ENCODE measurements at places on chromosomes 2 and 18.

DNA sequence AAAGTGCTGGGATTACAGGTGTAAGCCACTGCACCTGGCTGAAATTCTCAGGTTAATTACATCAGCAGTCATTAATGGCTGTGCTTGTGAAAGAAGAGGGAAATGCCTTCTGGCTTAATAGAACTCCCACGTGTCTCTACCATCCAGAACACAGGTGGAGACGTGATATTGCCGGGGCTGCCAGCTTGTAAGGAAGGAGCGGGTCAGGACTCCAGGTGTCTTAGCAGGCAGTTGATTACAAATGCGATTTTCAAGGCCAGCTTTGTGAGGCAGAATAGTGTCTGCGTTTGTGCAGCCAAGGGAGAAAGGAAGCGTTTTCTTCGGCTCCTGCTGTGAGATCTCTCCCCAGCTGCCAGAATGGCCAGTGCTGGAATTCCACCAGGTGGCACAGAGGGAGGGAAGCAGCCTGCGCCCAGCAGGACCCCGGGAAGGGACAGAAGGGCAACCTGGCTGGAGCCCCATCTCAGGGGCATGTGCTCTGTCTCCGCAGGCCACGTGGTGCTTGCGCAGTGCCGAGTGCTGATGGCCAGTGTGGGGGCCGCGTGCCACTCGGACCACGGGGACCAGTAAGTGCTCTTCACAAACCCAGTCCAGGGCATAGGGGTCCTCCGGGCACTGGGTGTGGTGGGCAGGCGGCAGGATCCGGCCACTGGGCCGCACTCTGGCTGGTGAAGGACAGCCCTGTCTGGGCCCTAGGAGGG lies 3.7 kb upstream of the ESPNL start:
- DNase-seq: no peak

GRCh38 chr18:6732952-6733351 lies 3.4 kb downstream of the ARHGAP28 start:
- no peak for DNase-seq

DNA sequence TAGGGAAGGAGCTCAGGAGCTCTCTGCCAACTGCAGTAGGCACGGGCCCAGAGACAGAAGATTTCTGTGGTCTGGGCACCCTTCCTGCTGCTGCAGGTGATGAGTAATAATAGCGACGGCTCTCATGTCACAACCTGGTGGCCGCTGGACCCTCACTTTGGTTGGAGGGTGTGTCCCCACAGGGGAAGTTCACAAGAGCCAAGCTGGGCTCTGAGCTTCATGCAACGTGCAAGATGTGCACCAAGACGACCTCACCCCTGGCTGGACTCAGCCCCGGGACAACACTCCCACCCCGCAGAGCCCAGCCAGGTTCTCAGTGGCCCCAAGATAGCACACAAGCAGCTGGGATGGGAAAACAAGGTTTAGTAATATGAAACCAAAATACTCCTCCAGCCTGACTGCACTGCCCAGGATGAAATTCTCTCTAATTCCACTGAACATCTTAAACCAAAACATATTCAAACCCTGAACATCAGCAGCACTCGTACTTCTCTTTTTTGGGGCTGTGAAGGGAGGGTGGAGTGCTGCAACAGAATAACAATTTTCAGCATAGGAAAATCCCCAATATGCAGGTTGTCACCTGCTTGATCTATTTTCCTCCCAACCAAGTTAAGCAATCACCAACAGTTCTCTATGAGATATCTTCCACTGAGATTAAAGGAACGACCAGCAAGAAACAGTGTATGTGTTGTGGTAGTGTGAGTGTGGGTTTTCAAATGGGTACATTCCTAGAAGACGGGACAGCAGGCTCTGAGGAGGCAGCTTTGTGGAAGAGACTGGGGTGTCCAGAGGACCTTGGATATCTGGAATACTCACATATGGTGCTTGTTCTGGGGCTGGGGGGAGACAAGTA lies 26.5 kb downstream of the BCL2 start:
- DNase-seq: peak; percentile 9

GRCh38 chr18:22465859-22466457 lies 48.2 kb upstream of the CTAGE1 start:
- no peak for DNase-seq

DNA sequence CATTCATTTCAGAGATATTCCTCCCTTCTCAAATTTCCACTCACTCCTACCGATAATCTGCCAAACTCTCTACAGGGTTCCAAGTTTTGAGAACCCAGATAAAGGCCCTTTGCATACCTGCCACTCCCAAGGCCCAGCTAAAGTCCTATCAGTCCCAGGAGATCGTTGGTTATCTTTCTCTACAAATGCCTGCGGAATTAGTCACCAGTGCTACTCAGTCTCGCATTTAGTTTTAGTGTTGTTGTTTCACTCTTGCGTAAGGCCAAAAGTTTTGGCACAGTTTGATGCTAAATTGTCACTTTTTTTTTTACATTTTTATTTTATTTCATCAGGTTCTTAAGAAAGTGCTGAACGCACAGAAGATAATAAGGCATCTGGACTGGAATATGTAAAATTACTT lies 29.2 kb upstream of the SETBP1 start:
- DNase-seq: no peak

GRCh38 chr2:231673348-231673770 lies 35.0 kb upstream of the PTMA start:
- DNase-seq: no peak

- no peak for DNase-seq
These were observed 22.8 kb upstream of the LRP1B start for GRCh38 chr2:142153601-142154000.

DNA sequence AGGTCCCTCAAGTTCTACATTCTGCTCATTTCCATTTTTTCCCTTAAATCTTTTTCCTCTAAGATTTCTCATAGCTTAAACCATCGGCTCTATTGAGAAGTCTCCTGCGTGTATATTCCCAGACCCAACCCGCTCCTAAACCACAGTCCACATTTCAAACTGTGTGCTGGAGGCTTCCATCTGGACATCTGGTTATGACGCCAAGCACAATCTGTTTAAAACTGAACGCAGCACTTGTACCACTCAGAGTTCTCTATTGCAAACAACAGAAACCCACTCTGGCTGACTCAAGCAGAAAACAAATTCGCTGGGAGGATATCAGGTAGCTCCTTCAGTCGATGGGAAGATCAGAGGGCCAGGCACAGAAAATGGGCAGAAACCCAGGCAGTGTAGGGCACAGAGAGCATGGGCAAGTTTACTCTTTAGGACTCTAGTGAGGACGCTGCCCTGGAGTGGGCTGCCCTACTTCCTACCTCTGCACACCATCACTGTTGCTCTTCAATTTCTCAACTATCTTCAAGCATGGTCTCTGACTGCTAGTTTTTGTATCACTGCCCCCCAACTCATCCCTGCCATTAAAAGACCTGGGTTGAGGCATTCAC lies 5.6 kb upstream of the EML4 start:
- DNase-seq: no peak

DNA sequence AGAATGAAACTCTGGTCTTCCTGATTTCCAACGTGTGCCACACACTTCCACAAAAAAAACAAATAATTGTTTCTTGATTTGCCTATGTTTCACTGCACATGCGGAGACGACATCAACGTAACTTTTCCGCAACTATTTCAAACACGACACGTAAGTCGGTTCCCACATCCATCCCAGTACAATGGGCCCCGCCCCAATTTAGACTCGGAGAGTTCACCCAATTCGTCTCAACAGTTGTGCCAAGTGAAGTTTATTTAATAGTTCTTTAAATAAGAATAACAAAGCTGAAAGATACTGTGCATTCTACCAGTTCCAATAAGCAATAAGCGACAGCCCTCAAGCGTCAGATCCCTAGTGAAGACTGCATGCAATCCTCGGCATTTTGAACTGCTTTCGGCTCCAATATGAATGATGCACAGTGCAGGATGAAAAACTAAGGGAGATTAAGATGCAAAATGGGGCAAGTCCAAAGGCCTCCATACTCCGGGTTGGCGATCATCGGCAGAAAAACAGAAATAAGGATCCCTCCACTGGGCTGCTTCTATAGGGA lies 664 bp downstream of the CCT4 start:
- no peak for DNase-seq

DNA sequence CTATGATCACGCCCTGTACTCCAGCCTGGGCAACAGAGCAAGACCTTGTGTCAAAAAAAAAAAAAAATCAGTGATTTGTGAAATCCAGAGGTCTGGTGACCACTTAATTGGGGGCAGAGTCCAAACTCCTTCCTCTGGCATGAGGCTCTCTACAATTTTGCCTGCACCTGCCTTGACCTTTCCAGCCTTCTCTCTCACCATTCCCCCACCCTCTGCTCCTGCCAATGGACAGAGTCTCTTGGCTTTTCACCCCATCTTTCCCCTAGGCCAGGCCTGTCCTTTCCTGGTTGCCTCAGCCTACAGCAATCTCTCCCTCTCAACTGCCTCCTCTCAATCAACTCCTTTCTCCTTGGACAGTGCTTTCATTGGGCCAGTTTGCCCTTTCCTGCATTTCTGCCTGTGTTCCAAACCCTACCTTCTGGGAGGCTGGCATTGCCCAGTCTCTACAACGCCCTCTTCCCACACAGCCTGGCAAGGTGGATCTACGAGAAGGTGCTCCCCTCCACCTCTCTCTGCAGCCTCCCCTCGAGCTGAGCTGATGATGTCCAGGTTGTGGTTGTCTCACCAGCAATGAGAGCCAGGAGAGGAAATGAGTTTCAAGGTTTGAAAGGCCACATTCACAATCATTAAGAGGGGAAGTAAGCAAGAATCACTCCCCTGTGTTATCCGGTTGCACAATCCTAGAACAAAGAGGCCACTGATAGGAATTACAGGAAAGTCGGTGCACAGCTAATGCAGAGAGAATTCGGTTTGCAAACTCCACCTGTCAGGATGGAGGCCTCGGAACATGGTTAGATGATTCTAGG lies 39.5 kb upstream of the NPAS2 start:
- DNase-seq: no peak
